ENCODE measurements at places on chromosomes 12 and 14.

GRCh38 chr14:71236487-71236886, 329.2 kb downstream of the PCNX1 start:
- no peak for DNase-seq

DNA sequence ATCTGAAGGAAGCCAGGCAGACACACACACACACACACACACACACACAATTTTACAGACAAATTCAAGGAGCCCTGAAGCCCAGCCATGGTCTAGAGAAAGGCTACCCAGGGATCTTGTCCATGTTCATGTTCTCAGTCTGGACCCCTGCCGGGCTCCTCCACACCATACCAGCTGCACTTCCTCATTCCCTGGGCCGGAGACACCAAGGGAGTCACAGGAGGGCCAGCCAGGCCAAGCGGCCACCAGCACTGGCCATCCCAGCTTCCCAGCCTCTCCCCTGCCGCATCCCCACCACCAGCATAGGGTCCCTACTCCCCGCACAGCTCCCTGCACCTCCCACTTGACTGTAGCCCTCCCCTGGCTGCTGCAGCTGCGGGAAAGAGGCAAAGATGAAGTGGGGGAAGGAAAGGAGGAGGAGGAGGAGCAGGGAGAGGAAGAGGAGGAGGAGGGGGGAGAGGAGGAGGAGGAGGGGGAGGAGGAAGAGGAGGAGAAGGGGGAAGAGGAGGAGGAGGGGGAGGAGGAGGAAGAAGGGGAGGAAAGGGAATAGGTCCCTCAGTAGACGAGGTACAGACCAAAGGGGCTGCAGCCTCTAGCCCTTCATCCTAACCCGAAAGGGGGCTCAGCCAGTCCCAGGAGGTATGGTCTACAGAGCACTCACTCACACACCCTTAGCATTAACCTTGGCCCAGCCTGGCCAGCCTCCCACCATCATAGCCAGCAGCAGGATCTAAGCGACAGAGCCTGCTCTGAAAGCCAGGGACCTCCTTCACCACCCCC, 293.2 kb downstream of the DPF3 start:
- no peak for DNase-seq

DNA sequence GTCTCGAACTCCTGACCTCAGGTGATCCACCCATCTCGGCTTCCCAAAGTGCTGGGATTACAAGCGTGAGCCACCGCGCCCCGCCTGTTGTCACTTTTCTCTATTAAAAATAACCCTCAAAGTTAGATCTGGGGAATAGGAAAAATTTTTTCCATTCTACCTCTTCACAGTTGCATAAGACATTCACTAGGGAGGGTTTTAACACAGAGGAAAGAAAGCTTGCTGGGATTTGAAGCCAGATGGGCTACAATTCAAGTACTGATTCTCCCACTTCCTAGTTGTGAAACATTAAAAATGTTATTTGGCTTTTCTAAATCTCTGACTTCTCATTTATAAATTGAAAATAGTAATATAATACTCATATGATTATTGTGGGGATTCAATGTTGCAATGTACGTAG, 23.3 kb upstream of the SLC15A5 start:
- DNase-seq = no peak

DNA sequence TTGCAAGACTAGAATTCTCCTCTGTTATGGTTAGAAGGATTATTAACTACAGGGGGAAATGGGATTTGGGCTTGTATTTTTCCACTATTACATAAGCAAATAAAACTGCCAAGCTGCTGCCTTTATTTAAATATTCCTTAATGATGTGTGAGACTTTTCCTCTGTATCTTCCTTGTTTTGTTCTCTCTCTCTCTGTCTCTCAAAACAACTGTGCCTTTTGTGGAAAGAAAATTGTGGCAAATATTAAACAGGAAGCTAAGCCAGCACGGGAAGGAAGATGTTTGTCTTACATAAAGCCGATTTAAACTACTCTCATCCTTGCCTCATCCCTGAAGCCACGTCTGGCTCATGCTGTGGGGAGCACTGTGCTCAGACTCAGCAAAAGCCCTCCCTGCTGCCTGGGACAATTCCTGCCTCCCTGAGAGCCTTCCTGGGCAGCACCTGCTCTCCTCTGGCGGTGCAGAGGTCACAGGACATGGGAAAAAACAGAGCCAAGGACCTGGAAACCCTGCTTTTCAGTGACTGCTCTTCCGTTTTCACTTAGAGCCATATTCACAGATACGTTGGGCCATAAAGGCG, 237.2 kb downstream of the SLC15A4 start:
- DNase-seq = no peak

- no peak for DNase-seq
Measured at GRCh38 chr12:91043408-91043807, 14.4 kb downstream of the KERA start.

- DNase-seq = no peak
Measured at GRCh38 chr12:101795786-101796185, 35.0 kb downstream of the GNPTAB start.

DNA sequence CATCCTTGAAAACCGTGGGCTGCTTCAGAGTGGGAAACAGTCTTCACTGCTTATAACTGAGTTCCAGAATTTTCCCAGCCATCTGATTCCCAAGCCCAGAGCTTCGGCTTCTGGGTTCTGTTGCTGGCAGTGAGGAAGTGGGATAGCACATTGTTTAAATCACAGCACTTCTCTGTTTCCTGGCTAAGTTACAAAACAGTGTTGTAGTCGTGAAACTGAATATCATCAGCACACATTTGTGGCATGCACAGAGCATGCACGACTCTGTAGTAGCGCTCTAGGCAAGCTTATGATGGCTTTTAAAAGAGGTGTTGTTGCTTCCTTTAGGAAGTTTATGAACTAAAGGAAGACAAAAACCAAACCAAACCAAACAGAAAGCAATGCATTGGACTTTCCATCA, 1005.5 kb downstream of the NRXN3 start:
- no peak for DNase-seq

- no peak for DNase-seq
Measured at GRCh38 chr12:116855744-116856470, 25.3 kb downstream of the HRK start.

- no peak for DNase-seq
Measured at GRCh38 chr14:90454041-90455000, 57.5 kb downstream of the CALM1 start.

- no peak for DNase-seq
Measured at GRCh38 chr14:91728616-91729183, 3.2 kb downstream of the CATSPERB start.

GRCh38 chr12:83335748-83336147, 649.0 kb downstream of the TMTC2 start:
- DNase-seq = no peak

DNA sequence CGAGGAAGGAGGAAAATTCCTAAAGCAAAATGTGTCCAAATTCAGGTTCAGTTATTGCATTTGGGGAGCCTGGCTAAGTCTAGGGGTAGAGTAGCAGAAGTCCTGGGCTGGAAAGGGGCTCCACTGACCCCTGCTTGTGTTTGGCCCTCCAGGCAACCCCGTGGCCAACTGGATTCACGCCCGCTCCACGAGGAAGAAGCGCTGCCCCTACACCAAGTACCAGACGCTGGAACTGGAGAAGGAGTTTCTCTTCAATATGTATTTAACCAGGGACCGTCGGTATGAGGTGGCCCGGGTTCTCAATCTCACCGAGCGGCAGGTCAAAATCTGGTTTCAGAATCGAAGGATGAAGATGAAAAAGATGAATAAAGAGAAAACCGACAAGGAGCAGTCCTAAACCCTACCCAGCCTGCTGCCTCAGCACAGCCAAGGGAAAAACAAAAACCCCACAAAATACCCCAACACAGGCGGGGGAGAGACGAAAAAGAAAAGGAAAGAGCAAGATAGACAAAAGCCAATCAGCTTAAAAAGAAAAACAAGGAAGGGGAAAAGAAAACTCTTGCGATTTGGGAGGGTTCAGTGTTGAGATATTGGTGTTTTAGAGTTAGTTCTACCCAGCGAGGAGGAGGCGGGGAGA, 2.4 kb downstream of the HOXC9 start:
- DNase-seq = no peak

DNA sequence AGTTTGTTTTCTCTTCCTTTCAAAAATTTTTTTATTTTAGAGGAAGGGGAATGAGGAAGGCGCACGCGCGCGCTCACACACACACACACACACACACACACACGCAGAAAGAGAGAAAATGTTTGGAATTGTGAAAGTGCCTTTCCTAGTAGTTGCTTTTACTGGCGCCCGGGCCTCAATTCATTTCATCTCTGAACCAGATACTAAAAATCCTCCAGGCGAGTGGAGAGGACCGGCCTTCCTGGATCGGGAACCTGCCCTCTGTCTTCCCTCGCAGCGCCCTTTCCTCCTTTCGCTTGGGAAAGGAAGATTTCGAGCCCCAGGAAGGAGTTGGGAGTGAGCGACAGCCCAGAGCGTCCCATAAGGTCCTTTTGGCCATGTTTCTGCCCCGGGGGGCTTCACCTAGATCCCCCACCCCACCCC, 7.8 kb upstream of the TBX3 start:
- no peak for DNase-seq

DNA sequence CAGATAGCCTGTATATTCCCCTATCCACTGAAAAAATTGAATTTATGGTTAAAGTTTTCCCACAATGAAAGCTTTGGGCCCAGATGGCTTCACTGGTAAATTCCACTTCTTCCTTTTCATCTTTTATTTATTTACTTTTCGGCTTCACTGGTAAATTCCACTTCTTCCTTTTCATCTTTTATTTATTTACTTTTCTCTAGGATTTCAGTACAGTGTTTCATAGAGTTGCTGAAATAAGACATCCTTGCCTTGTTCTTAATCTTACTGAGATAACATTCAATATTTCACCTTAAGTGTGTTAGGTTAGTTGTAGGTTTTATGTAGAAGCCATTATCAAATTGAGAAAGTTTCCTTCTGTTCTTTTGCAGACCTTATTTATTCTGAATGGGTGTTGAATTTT, 18.9 kb upstream of the KLRG1 start:
- DNase-seq = no peak

DNA sequence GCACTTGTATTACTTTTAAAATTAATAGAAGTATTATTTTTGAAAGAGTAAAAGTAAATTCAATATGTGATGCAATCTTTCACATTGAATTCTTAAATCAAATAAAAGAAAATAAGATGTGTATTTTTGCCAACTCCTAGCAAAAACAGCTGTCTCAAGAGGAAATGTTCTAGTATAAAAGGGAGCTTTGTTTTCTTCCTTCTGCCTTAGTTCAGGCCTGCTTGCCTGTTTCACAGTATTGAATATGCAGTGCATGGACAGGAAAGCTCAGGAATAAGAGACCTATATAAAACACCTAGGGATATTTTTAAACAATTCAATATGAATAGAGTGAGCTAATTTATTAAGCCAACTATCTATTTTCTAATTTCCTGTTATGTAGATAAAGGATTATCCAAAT, 294.8 kb upstream of the G2E3 start:
- DNase-seq = no peak

- DNase-seq = no peak
Measured at GRCh38 chr12:67697967-67698366, 49.4 kb downstream of the DYRK2 start.

DNA sequence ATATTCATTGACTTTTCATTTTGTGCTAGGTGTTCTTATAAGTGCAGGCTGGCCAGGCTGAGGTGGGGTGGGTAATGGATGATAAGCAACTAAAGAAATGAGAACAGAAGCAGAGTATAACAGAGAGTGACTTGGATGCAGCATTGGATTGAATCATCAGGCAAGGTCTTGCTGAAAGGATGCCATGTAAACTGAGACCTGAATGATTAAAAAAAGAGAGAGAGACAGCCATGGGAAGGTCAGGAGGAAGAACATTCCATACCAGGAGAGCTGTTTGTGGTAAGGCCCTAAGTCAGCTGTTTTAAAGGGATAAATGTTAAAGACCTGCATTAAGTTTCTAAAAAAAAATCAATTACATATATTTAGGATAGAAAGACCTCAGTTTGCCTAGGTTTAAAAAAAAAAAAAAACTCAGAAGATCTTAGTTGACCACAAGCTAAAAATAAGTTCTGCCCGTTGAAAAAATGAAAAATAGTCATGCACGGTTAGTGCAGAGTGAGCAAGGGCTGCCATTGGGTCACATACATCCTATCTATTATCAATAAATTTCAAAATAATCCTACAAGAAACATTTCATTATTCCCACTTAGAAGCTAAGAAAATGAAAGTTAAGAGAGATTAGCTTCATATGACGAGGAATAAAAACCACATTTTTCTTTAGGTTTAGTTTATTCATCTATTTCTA, 37.2 kb downstream of the IFNG start:
- DNase-seq = no peak

DNA sequence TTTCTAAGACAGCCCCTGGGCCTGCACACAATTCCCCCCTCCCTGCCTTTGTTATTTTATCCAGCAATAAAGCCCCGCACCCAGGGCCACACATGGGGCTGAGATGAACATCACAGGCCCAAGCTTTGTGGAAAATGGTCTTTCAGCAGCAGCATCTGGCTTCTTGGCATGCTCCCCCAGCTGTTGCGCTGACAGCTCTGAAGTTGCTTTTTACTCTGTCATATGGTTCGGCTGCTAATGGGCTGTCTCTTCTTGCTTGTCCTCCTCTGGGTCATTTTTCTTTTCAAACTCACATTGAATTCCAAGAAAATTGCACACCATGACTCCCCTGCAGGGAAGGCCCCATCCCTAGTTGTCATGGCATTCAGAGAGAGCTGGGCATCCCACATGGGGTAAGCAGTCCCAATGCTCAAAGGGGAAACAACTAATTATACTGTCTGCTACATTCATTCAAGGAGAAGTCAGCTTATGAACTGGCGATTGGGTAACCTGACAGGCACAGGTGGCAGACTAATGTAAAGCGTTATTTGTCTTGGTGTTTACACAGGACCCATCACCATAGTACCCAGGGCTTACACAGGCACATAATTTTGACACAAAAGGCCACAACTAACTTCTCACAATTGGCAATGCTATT, 74.0 kb upstream of the CDKN3 start:
- no peak for DNase-seq

GRCh38 chr14:23572524-23572828, 4.9 kb upstream of the AP1G2 start:
- DNase-seq = no peak

DNA sequence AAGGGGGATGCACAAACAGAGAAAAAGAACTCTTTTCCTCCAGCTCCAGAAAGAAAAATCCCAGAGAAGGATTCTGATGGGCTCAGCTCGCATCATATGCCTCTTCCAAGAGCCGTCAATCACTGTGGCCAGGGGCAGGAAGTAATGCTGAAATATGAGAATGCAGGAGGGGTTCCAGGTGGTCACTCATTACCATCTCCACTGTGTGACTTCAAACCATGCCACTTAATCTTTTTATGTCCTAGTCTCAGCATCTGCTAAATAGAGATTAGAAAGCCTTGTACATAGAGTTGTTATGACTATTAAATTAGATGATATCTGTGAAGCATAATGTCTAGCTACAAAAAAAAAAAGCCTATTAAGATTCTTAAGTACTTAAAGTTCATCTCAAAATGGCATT, 65.6 kb upstream of the FICD start:
- DNase-seq = no peak

- DNase-seq = no peak
Measured at GRCh38 chr12:80033448-80033847, 65.9 kb upstream of the OTOGL start.

GRCh38 chr12:21054334-21054733, 76.7 kb upstream of the SLCO1B1 start:
- no peak for DNase-seq

Measured in activated T-helper 1 cell treated with Interleukin-2 at 50 U/mL for 16 hours (primary cell).